Thoracic aorta (tissue), 2 donors: ENCODE measurements at places on chromosomes 12 and 14. TPM values are rescaled to one million over a fixed set of nuclear protein-coding genes. Genes with fewer than 3 reads are reported as not detected.

Gene PLEKHD1
- total RNA-seq, result 0.49 TPM

Gene OTOGL
- 0.81 TPM for total RNA-seq

Gene BICDL1
- 0.68 TPM for total RNA-seq

Gene TMPRSS12
- not detected for total RNA-seq

Gene GLT1D1
- 0.85 TPM for total RNA-seq

Gene OTX2
- total RNA-seq, result not detected

GRCh38 chr14:23727566-23728335, 91.6 kb downstream of the DHRS2 start:
- DNase-seq, result no peak

DNA sequence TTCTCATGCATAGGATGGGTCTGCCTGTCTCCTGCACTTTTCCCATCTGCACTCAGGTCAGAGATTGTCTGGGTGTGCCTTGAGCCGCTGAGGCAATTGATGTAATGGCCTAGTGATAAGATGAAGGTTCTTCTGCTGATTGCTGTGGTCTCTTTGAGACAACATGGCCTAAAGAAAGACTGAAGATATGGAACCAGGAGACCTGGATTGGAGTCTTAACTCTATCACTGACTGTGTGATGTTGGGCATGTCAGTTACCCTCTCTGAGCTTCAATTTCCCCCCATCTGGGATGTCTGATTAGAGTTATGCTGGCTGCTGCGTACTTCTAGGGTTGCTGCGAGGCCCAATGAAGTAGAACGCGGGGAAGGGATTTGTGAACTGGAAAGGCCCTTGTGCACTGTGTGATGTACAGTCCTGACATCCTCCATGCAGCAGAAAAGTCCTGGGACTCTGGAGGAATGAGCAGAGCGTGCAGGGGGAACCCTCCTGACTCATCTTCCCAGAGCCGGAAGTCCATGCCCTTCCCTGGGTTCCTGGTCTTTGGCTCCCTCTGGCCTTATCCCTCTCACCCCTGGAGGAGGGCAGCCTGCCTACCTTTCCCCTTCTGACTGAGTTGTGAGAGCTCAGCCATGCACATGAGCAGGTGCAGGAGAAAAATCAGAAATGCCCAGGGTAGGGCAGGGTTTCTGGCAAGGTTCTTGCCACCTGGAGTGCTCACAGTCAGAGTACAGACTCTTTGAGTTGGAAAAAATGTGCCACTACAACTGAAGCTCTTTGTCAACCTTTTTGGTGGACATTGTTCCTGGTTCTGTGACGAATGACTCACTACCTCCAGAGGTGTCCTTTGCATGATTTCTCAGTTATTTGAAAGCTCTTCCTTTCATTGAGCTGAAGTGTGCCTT, 21.1 kb downstream of the PLEKHD1 start:
- no peak for DNase-seq

DNA sequence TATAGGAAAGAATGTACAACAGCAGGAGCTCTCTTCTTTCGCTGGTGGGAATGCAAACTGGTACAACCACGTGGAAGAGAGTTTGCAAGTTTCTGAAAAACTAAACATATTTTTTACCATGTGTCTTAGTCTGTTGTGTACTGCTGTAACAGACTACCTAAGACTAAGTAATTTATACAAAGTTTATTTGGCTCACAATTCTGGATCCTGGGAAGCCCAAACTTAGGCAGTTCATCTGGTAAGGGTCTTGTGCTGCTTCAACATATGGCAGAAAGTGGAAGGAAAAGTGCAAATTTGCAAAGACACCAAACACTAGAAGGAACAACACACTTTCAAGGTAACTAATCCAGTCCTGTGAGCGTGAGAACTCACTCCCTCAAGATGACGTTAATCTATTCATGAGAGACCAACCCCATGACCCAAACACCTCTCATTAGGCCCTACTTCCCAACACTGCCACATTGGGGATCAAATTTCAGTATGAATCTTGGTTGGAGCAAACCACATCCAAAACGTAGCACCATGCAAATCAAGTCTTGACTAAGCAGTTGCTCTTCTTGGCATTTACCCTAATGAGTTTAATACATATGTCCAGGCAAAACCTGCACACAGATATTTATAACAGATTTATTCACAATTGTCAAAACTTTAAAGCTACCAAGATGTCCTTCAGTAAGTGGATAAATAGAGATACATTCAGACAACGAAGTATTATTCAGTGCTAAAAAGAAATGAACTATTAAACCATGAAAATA, 481.9 kb upstream of the FOXG1 start:
- DNase-seq, result no peak

GRCh38 chr12:44441155-44441554, 435.0 kb downstream of the NELL2 start:
- no peak for DNase-seq

- no peak for DNase-seq
Observed at GRCh38 chr12:89756194-89756584, 47.6 kb upstream of the ATP2B1 start.

- DNase-seq, result no peak
Observed at GRCh38 chr12:63037746-63038712, 103.1 kb upstream of the PPM1H start.

DNA sequence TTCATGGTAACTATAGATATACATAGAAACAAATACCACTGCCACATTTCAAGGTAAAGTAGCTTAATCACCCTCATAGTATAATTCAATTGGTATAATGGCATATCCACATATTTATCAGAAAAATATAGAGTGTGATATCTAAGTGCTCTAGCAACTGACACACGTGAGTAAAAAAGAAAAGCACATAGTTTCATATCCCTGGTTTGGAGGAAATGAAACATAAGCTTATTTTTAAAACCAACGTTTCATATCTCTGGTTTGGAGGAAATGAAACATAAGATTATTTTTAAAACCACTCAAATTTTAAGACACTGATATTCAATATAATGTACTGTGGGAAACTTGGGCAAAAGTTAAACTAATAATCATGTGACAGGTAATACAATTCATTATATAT, 2.1 kb downstream of the OR6C70 start:
- no peak for DNase-seq

GRCh38 chr12:68613209-68613904, 2.7 kb downstream of the RAP1B start:
- no peak for DNase-seq

DNA sequence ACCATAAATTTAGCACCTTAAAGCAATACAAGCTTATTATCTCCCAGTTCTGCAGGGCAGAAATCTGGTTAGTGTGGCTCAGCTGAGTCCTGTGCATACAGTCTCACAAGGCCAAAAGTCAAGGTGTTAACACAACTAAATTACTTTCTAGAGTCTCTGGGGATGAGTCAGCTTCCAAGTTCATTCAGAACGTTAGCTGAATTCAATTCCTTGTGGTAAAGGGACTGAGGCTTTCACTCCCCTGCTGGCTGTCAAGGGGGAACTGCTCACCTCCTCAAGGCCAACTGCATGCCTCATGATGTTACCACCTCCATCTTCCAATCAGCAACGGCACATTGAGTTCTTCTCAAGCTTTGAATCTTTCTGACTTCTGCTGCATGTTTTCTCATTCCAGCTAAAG, 27.6 kb downstream of the EML5 start:
- DNase-seq, result no peak

DNA sequence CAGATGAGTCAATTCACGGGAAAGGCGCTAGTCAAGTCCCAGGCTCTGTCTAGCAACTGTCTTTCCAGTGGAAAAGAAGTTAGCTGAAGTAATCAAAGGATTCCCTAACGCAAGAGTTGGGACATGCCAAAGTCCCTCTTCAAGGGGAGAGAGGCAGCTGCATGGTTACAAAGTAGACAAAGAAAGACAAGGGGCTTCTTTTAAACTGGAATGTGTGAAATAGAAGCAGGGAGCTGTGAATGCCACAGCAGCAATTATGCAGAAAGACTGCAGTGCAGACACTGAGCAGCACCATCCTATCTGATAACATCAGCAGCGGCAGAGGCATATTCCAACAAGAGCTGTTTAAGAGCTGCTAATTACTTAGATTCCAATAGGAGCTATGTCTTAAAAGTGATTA, 12.5 kb upstream of the CIPC start:
- DNase-seq, result no peak

- DNase-seq, result no peak
Observed at GRCh38 chr12:49784756-49785409, 43.3 kb downstream of the NCKAP5L start.

- DNase-seq, result no peak
Observed at GRCh38 chr14:105760691-105761344, 234.4 kb downstream of the TMEM121 start.

GRCh38 chr12:45779936-45780335, 50.4 kb downstream of the ARID2 start:
- DNase-seq, result no peak

GRCh38 chr14:63426838-63427352, 108.2 kb upstream of the GPHB5 start:
- DNase-seq, result no peak

DNA sequence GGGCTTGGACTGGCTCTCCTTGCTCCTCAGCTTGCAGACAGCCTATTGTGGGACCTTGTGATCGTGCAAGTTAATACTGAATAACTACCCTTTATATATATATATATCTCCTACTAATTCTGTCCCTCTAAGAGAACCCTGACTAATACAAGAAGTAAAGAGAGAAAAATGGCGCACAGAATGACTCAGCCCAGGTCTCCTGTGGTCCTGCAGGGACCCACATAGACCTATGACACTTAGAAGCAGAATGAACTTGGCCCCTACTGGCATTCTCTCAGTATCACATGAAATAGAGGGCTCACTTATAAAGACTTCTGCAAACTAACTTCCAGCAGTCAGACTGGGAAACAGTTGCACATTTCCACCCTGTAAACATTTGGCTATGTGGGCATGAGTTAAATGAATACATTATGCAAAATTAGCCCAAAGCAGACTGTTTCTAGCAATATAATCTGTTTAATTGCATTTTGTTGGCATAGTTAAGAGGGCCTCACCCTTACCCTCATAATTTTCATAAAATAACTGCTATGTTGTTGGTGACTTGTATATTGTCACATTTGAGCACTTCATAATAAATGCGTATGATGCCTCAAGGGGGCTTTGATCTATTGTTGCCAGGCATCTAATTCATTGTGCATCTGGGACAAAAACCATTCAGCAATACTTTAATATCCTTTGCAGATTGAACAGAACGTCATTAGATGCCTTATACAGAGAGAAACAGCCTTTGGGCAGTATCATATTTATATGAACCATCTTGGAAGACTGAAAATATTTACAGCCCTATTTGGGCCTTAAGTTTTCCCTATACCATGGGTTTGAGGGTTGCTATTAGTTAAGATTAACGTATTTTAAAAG, 349.7 kb upstream of the DIO2 start:
- no peak for DNase-seq

DNA sequence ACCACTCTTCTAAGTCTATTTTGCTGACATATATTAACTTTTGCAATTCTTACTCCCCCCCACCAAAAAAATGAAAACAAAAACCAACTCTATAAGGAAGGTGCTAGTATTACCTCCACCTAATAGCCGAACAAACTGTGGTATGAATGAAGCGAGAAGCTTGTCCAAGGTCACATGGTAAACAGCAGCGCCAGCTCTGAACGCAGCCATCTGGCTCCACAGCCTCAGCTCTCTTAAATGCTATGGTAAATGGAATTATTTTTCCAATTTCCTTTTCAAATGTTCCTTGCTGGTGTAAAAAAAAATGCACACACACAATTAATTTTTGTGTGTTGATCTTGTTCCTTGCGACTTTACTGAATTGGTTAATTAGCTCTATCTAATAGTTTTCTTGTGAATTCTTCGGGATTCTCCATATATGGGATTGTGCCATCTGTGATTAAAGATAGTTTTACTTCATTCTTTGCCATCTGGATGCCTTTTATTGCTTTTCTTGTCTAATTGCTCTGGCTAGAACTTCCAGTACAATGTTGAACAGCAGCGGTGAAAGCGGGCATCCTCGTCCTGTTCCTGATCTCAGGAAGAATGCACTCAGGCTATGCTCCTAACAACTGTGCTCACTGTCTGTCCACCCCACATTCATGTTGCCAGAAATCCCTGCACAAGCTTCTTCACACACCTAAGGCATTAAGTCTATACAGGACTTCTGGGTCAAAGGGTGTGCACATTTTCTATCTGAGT, 10.7 kb upstream of the C12orf76 start:
- no peak for DNase-seq

DNA sequence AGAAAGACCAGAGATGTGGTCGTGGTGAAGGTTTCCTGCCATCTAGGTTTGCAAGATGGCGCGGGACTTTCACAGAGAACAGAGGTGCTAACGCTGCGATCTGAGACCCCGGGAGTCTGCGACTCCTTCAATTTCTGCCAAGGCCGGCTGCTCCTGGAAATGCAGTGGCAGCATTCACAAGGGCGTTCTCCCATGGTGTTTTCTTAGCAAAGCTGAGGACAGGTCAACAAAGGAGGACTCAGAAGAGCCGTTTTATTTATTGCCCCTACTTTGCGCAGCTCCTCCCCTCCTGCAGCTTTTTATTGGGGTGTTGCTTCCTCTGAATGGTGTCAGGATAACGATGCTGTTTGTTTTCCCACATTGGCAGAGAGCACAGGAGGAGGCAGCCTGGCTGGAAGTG, 86.3 kb downstream of the TMEM132C start:
- no peak for DNase-seq

- no peak for DNase-seq
Observed at GRCh38 chr12:615620-616019, 47.6 kb downstream of the NINJ2 start.

DNA sequence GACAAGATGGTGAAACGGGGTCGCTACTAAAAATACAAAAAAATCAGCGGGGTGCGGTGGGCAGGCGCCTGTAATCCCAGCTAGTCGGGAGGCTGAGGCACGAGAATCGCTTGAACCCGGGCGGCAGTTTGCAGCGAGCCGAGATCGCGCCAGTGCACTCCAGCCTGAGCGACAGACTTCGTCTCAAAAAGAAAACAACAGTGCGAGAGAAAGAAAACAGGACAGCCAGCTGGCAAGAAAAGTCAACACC, 633 bp upstream of the RNU4-2 start:
- DNase-seq, result no peak

GRCh38 chr12:98419081-98419794, 96.2 kb upstream of the TMPO start:
- no peak for DNase-seq
